ENCODE measurements at places on chromosomes 12 and 14.

DNA sequence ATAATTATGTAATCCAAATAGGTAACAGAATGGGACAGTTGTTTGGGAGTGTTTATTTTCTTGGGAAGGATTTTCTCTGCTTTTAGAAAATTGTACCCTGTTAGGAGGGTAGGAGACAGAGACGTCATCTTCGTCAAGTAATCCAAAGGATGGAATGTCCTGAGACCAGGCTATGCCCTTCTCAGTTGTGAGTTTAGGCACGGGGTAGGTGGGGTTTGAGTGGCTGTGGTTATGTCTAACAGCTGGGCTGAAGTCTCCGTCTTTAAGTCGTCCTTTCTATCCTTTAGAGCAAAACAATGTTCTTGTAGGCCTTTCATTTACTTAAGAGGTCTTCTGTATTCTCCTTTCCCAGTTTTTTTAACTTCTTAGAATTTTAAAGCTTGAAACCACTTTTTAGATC is 5.7 kb downstream of the SOCS2 start:
- no peak for DNase-seq

GRCh38 chr12:41184864-41185263 is 3.3 kb upstream of the PDZRN4 start:
- no peak for DNase-seq

DNA sequence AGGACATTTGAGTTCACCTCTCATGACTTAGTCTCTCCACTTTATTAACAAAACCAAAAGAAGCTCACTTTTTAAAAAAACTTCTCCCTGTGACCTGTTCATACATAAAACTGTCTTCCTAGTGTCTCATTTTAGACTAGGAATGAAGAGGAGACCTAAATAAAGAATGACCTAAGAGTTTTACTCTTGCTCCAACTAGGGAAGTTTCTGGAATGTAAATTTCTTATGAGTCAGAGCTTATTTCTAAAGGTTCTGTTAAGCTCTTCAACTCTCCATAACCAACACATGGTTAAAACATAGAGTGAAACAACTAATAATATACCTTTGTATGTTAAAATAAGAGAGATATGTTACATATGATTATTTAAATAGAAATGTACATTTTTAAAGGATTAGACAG is 369.8 kb downstream of the EMP1 start:
- DNase-seq, result no peak

GRCh38 chr12:42612231-42612613 is 22.7 kb upstream of the PRICKLE1 start:
- no peak for DNase-seq

- DNase-seq, result no peak
These were observed 118.3 kb downstream of the NCOR2 start for GRCh38 chr12:124448955-124449622.

DNA sequence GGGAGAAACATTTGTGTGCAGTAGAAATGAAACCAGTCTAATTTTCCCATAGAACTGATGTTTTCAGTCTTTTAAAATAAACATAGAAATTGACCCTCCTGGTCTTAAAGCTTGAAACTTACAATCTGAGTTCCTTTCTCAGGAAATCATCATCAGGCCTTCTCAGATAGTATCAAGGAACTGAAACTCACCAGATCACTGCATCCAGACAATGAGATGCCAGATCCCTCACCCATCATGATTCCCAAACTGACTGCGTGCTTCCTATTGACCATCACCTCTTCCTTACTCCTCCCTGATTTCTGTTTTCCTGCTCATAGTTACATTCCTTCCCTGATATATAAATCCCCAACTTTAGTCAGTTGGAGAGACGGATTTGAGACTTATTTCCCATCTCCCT is 195.0 kb upstream of the AMIGO2 start:
- no peak for DNase-seq

- DNase-seq, result no peak
These were observed 356.2 kb downstream of the NELL2 start for GRCh38 chr12:44519931-44520330.

GRCh38 chr14:95313190-95313589 is 6.5 kb downstream of the CLMN start:
- no peak for DNase-seq

- DNase-seq, result no peak
These were observed 395.0 kb downstream of the FOXG1 start for GRCh38 chr14:29161593-29161992.

DNA sequence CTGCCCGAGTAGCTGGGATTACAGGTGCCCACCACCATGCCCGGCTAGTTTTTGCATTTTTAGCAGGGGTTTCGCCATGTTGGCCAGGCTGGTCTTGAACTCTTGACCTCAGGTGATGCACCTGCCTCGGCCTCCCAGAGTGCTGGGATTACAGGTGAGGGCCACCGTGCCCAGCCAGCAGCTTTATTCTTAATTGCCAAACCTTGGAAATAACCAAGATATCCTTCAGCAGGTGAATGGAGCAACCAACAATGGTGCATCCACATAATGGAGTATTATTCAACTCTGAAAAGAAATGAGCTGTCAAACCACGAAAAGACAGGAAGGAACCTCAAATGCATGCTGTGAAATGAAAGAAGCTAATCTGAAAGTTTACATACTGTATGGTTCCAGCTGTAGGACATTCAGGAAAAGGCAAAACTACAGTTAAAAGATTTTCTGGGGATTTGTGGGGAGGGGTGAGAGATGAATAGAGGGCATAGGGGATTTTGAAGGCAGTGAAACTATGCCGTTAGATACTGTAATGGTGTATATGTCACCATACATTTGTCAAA is 118.8 kb upstream of the CCND2 start:
- no peak for DNase-seq

- no peak for DNase-seq
These were observed 2.7 kb upstream of the CDKN1B start for GRCh38 chr12:12714276-12715021.

- DNase-seq, result no peak
These were observed 18.4 kb downstream of the SIVA1 start for GRCh38 chr14:104771374-104771773.

DNA sequence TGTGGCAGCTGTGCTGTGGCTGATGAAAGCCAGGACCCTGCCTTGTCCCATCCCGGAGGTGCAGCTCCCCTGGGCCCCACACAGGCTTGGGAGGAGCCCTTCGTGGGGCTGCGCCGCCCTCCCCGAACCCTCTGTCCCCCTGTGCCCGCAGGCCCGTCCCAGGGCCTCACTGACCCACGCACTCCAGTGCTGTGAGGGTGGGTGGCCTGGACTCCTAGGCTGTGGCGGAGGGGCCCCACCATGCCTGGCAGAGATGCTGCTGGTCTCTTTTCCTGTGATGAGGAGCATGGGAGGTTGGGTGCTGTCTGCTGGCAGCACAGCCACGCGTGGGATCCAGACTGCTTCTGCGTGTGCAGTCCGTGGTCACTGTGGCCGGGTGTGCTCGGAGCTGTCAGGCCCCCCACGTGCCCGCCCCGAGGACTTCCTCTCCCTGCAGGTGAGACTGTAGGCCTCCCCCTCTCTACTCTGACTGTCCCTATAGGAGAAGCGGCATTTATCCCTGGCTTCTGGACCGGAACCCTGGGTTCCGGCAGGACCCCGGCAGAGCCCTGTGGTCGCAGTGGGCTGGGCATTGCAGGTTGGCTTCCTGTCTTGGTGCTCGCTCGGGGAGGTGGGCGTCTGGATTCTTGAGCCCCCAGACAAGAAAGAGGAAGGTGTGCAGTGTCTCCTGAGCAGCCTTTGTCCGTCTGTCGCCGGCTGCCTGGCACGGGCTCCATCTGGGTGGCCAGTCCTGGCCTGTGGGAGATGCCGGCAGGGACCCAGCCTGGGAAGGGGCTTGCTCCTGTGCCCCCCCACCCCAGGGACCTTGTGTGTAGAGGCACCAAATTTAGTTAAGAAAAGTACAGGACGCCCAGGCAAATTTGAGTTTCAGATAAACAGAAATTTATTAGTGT is 2.3 kb downstream of the MTA1 start:
- no peak for DNase-seq

- DNase-seq, result no peak
These were observed 60.6 kb downstream of the BEGAIN start for GRCh38 chr14:100526632-100527031.

DNA sequence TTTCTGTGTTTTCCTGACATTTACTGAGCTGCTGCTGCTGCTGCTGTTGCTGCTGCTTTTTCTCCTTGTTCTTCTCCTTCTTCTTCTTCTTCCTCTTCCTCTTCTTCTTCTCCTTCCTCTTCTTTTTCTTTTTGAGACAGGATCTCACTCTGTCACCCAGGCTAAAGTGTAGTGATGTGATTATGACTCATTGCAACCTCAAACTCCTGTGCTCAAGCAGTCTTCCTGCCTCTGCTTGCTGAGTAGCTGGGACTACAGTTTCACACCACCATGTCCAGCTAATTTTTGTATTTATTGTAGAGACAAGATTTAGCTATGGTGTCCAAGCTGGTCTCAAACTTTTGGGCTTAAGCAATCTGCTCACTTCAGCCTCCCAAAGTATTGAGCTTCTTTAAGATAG is 95.8 kb downstream of the TMTC3 start:
- no peak for DNase-seq

Measured in HTR-8/SVneo (cell line).